ENCODE measurements at places on chromosomes 16 and 17.

GRCh38 chr16:85335584-85336491 lies 223.6 kb upstream of the CIBAR2 start:
- DNase-seq: no peak

- DNase-seq: no peak
Measured at GRCh38 chr17:45091778-45092425, 30.8 kb downstream of the NMT1 start.

DNA sequence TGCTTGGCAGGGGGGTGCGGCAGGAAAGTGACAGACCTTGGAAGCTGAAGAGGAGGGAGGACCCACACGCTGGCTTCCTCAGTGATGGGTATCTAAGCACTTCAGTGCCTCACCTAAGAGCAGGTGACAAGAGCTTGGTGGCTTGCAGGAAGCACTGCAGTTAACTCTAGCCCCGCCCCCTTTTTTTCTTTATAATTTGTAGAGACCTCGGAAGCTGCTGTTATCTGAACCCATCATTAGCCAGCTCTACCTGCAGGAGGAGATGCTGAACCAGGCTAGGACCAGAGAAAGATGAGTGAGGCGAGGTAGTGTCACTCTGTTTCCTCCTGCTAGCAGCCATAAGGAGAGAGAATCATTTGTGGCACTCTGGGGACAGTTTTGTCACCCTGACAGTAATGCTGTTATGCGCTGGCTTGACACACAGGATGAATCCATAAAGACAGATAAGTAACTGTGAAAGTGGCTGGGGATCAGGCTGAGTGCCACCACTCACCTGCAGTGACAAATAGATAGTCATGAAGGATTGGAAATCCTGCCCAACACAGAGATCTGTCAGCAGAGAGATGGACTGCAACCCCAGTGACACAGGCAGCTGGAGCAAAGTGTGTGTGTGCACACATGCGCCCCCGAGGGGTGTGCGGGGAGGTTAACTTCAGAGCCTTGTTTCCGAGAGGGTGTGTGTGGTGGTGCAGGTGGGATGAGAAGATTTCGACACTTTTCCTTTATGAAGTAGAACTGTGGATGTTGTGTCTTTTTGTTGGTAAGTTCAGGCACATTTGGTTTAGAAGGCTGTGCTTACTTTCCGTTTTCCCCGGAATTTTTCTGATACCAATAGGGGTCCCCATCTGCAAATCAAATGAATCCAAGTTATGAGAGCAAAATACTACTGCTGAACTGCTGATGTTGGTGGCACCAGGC lies 224.0 kb downstream of the IRX3 start:
- no peak for DNase-seq

- no peak for DNase-seq
Measured at GRCh38 chr17:78707016-78707415, 75.1 kb downstream of the CYTH1 start.

DNA sequence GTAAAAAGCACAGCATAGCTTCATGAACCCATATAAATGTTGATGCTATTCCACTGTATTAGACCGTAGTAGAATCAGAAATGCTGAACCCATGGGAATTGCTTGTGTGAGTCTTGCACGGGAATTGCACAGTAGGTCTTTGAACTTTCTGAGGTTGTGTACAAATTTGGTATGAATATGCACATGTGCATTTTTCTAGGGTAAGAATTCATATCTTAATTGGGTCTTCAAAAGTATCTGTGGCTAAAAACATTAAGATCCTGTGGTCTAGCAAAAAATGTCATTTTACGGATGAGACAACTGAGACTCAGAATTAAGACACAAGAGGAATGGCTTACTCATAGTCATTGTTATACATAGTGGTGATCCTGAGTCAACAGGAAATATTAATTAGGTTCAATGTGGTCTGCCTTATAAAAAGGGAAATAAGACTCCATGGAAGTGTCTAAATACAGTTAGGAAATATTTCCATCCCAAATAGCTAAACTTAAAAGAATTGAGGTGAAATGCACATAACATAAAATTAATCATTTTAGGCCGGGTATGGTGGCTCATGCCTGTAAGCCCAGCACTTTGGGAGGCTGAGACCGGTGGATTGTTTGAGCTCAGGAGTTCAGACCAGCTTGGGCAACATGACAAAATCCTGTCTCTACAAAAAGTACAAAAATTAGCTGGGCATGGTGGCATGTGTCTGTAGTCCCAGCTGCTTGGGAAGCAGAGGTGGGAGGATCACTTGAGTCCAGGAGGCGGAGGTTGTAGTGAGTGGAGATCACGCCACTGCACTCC lies 22.8 kb downstream of the TAOK1 start:
- no peak for DNase-seq

- peak; percentile 44 for DNase-seq
Measured at GRCh38 chr17:63445954-63446752, at the start of gene CYB561. Gene CYB561, minus strand, starts transcription at chr17:63446306. Its CDS starts 8,759 bp downstream, at chr17:63437547.

- DNase-seq: peak; percentile 16
Measured at GRCh38 chr17:7437950-7438614, 1.2 kb upstream of the FGF11 start.

GRCh38 chr16:51399908-51400670 lies 249.0 kb upstream of the SALL1 start:
- no peak for DNase-seq

- no peak for DNase-seq
Measured at GRCh38 chr16:83728492-83728891, 79.3 kb upstream of the HSBP1 start.

DNA sequence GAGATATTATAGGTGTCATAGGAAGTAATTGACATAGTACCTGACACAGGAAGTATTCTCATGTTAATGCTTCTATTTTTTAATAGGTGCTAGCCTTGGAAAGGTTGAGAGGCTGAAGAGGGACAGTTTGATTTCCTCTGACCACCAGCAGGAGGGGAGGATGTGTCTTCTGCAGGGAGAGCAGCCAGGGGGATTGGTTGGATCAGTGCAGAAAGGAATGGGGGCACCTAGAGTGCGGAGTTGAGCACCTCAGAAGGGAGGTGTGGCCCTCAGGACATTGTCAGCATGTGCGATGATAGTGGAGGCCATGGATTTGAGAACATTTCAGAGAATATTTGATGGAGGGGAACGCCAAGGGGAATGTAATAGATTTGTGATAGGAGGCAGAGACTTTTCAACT lies 23.4 kb downstream of the HAPSTR1 start:
- no peak for DNase-seq

DNA sequence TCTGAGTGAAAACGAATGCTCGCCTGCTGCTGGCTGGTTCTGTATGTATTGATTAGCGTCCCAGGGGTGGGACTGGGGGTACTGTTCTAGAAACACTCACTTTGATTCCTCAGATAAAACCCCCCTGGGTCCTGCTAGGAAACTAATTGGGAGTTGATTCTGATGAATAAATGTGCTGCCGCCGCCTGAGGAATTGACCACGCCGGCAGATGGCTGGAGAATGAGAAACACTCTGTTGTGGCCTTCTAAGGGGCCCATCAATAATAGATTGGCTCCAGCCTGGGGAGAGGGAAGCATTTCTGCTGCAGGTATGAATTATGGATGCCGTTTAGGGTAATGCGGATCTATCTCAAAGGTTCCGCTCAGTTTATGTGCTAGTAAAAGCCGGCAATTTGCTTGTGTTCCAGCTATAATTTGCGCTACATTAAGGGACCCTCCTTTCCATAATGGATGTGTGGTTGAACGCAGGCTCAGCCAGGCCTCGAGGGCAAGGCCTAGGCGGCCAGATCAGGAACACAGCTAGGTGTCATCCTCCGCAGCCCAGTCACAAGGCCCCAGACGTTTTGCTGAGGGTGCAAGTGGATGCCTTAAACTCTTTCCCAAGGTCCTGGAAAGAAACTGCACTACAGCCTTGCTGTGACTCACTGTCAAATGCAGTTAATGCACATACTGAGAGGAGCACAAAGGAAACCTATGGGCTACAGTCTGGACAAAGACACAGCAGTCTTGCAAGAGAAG lies 132.2 kb upstream of the HS3ST2 start:
- no peak for DNase-seq

GRCh38 chr17:72705905-72706395 lies 386.5 kb downstream of the SLC39A11 start:
- DNase-seq: no peak

DNA sequence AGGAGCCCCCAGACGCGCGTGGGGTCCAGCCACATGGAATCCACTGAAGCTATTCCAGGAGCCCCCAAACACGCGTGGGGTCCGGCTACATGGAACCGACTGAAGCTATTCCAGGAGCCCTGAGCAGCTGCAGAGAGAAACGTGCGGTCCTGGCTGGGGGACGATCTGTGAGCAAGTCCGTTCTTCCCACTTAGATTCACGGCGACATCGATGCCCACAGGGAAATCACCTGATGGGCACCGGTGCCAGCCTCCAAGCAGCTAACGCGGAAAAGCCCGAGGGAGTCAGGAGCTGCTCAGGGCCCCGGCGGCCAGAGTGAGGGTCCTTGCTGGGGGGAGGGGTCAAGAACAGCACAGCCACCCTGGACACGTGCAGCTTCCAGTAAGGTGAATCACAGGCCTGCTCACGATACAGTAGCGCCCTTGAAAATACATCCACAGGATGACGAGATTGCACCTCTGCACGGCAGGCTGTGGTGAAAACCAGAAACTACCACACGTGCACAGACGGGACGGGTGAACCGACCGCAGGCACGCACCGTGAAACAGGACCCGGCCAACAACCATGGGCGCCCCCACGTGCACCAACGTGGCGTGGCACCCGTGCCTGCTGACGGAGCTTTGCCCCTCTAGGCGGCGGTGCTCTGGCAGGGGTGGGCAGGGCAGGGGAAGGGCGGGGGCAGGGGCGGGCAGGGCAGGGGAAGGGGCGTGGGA lies 77.7 kb upstream of the GNG13 start:
- DNase-seq: no peak

GRCh38 chr17:45197108-45197507 lies 24.6 kb upstream of the FMNL1 start:
- no peak for DNase-seq

All from stimulated activated CD4-positive, alpha-beta T cell treated with anti-CD3 and anti-CD28 coated beads, Interleukin-1b, Interleukin-23, amount 100 ng/mL, for 1 hour (primary cell).